ENCODE measurements at places on chromosomes 16 and 17. TPM values are rescaled to one million over a fixed set of nuclear protein-coding genes. Genes with fewer than 3 reads are reported as not detected.

Gene MAP2K6
- total RNA-seq: 1.7 TPM

Gene SLFN5
- total RNA-seq: 11.0 TPM

DNA sequence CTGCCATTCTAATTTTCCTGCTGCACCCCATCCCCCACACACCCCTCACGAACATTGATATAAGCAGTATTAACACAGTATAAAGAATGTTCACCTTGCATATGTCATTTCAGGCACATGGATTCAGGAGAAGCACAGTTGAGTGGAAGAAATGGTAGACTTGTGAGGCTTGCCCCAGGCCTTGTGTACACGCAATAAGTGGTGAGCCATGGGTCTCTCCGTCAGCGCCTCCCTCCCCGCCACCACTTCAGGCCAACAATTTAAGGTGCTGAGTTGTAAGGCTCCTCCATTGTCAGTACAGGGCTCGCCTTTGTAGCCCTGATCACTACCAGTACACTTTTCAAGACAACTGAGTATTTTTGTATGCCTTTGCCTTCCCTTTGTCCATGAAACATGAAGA is 12.2 kb upstream of the CLEC18C start:
- peaks cover 22% of the 10 kb centered on the region for H3K36me3 ChIP-seq
- H3K4me1 ChIP-seq: no peaks in the 10 kb centered on the region
- H3K27ac ChIP-seq: no peak overlapping the region

DNA sequence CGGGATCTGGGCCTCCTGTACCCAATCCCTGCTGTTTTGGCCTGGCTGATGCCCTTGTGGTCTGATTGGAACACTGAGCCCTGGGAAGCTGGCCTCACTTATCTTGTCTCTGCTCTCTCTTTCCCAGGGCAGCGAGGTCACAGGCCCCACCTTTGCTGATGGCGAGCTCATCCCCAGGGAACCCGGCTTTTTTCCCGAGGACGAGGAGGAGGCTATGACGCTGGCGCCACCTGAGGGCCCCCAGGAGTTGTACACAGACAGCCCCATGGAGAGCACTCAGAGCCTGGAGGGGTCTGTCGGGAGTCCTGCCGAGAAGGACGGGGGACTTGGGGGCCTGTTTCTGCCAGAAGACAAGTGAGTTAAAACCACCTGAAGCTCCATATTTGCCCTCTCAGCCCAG is 126.0 kb downstream of the RAB11FIP4 start:
- peaks cover 6% of the 10 kb centered on the region for H3K36me3 ChIP-seq
- DNase-seq: no peak
- H3K4me3 ChIP-seq: no peak overlapping the region

DNA sequence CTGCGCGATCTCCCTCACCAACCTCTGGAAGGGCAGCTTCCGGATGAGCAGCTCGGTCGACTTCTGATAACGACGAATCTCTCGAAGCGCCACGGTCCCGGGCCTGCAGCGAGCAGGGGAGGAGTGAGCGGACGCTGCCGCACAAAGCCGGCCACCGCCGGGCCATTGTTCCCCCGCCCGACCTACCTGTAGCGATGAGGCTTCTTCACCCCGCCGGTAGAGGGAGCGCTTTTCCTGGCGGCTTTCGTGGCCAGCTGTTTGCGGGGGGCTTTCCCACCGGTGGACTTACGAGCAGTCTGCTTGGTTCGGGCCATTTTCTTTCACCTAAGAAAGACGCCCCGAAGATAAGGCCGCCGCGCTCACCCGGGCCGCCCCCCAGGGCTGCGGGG is 5.8 kb upstream of the UNK start:
- H3K4me1 ChIP-seq: peaks cover 48% of the 10 kb centered on the region
- peak overlapping the region; percentile 98 for H3K4me3 ChIP-seq
- peaks cover 2% of the 10 kb centered on the region for H3K27me3 ChIP-seq
- peak overlapping the region; percentile 92 for H3K27ac ChIP-seq
- H3K36me3 ChIP-seq: peaks cover 42% of the 10 kb centered on the region

DNA sequence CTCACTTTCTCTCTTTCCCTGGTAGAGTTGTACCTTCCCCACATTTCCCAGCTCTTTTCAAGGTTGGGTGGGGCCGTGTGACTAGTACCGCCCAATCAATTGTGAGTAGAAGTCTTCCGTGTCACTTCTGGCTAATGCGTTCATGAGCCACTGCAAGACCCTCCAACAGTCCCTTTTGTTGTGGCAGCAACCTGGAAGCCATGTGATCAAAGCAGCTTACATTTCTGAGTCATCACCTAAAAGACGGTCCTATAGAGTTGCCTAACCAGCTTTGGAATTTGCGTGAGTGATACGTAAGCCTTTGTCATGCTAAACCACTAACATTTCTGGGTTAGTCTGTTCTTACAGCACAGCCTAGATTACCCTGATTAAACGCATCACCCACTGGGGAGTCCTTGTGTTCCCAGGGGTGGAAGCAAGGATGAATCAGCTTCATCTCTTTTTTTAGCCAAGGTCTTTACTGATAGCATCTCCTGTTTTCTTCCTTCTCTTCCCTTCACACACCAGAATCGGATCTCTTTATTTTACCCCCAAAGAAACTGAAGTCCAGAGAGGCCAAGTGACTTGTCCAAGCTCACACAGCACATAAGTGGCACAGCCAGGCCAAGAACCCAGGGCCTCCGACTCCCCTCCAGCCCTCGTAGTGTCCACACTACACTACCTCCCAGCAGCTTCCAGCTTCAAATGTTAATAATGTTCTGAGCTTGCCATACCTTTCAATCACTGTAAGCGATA is 366.3 kb upstream of the XYLT1 start:
- H3K27ac ChIP-seq: no peak overlapping the region
- no peaks in the 10 kb centered on the region for H3K27me3 ChIP-seq
- no peak overlapping the region for H3K4me3 ChIP-seq
- no peak for DNase-seq
- H3K4me1 ChIP-seq: no peaks in the 10 kb centered on the region
- no peaks in the 10 kb centered on the region for H3K36me3 ChIP-seq

DNA sequence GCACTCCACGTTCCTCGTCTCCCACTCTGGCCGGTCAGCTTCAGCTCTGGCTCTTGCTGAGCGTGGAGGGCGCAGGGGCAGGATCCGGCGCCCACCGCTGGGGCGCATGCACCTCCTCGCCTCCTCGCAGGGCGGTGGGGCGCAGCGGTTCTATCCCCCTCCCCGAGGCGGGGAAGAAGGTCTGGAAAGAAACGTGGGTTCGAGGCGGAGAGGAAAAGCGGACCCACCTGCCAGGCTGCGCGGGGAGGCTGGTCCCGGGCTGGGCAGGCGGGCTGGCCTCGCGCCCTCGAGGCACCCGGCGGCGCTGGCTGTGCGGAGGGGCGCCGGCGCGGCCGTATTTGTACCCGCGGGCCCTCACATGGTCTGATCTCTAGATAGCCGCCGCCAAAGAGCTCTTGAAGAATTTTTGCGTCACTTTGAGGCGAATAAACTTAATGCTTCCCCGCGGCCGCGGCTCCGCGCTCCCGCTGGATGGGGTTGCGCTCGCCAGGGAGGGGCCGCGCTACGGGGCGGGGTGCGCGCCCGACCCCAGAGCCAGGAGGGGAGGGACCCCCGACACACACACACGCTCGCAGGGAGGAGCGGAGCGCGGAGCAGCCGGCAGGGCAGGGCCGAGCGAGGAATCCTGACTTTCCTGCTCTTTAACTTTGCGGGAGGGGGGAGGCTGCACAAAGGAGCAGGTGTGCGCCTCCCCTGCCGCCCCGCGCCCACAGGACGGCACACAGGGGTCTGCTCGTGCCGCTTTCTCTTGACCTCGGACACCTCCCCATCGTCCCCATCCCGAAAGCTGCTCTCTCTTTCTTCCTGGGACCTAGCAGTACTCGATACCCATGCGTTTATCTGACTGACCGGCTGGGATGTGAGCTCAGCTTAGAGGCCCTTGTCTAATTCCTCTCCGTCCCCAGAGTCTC is at the start of gene SLC6A4:
Gene SLC6A4, minus strand, starts transcription at position 312 of the 911 bp plus-strand sequence. CDS start 13,739 bp downstream, outside the sequence.
- no peak for DNase-seq
- H3K27ac ChIP-seq: no peak within 1 kb of the TSS
- H3K4me1 ChIP-seq: peaks cover 11% of the 10 kb centered on the region
- peak within 1 kb of the TSS; percentile 63 for H3K4me3 ChIP-seq
- no peaks in the 10 kb centered on the region for H3K36me3 ChIP-seq

DNA sequence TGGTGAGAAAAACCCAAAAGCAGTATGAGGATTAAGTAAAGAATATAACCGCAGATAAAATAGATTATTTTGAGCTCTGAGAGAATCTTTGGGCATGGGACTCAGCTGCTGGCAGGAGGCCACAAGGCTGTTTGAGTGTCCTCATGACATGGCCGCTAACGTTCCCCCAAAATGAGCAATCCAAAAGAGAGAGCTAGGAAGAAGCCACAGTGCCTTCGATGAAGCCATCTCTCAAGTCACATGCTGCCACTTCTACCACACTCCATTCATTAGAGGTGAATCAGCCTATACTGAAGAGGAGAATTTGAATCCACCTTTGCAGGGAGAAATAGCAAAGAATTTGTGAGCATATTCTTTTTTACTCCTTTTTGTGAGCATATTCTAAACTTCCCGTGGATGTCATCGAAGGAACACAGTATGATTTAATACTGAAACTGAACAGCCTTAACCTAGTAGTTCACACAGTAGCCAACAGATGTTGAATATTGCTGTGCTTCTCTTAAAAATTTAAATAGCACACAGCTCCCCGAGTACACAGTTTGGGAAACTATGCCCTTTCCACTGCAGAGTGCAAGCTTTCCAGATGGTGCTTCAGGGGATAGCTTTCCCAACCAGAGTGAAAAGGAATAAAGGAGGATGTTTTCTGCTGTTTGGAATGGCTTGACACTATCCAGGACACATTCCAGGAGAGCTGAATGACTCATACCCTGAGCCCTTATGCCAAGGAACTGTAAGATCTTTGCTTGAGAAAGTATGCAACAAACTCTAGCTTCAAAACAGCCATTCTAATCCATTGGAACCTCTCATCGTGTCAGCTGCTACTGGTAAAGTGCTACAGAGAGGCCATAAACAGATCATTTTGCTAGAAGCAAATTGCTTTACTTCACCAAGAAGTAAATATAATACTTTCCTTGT is 33.9 kb downstream of the ANKFY1 start:
- no peaks in the 10 kb centered on the region for H3K27me3 ChIP-seq
- H3K4me3 ChIP-seq: no peak overlapping the region
- peaks cover 24% of the 10 kb centered on the region for H3K4me1 ChIP-seq
- H3K27ac ChIP-seq: no peak overlapping the region
- peaks cover 27% of the 10 kb centered on the region for H3K36me3 ChIP-seq
- no peak for DNase-seq

DNA sequence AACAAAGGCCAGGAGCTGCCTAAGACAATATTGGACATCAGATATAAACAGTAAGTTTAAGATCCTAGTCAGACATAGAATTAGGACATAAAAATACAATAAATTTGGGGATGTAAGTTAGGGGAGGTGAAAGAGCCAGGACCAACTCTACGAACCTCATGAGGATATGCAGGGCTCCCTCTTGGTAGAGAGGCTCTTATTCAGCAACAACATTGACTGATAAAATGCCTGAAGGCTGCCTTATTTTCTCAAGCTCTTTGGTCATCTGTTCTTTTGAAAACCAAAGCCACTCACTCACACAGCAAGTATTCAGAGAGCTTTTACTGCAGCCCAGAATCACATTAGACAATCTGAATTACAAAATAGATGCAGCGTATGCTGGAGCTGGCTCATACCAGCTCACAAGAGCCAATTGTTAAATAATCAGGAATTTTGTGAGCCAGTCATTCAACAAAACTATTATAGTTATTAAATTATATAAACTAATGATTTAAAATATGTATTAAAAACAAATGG is 108.6 kb upstream of the CLEC3A start:
- no peaks in the 10 kb centered on the region for H3K27me3 ChIP-seq
- no peaks in the 10 kb centered on the region for H3K36me3 ChIP-seq
- DNase-seq: no peak
- no peak overlapping the region for H3K4me3 ChIP-seq

- H3K4me1 ChIP-seq: peaks cover 18% of the 10 kb centered on the region
- DNase-seq: no peak
- H3K4me3 ChIP-seq: no peak overlapping the region
- H3K27me3 ChIP-seq: no peaks in the 10 kb centered on the region
Observed at GRCh38 chr16:129075-129474, 9.4 kb downstream of the NPRL3 start.

- H3K27ac ChIP-seq: no peak overlapping the region
- DNase-seq: no peak
- H3K4me3 ChIP-seq: no peak overlapping the region
- no peaks in the 10 kb centered on the region for H3K27me3 ChIP-seq
- peaks cover 70% of the 10 kb centered on the region for H3K36me3 ChIP-seq
- peaks cover 50% of the 10 kb centered on the region for H3K4me1 ChIP-seq
Observed at GRCh38 chr16:27335349-27336053, 21.7 kb downstream of the IL4R start.

DNA sequence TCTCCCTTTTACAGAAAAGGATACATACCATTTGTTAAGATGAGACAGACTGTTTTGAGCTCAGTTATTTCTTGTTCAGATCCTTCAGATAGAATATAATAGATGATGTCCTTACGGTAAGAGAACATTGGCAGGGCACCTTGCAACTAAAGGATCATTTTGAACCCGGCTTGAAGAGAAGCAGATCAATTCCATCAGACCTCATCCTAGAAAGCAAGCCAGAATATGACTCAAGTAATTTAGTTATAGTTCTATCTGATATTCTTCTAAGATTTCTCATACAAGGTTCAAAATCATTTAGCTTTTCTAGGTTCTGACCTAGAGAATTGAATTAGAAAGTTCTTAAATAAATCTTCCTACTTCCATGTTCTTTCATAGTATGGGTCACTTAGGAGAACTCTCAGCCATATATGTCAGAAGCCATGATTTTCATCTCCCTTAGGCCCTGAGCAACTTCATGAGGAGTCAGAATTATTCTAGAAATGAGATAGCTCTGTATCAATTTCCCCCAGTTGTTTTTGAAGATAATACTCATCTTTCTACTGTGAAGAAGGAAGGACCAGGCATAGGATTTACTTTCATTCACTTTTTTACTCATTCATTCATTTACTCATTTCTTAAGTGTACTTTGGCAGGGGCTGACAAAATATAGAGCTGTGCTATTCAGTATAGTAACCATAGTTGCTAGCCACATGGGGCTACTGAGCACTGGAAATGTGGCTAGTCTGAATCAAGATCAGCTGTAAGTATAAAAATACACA is 2.5 kb upstream of the CMTM1 start:
- no peak overlapping the region for H3K4me3 ChIP-seq
- peaks cover 69% of the 10 kb centered on the region for H3K4me1 ChIP-seq
- H3K27ac ChIP-seq: peak overlapping the region; percentile 70
- DNase-seq: no peak

GRCh38 chr17:31724619-31725018 is 134.4 kb downstream of the COPRS start:
- no peaks in the 10 kb centered on the region for H3K36me3 ChIP-seq
- no peaks in the 10 kb centered on the region for H3K4me1 ChIP-seq
- no peak overlapping the region for H3K27ac ChIP-seq
- no peak for DNase-seq
- H3K4me3 ChIP-seq: no peak overlapping the region
- peaks cover 6% of the 10 kb centered on the region for H3K27me3 ChIP-seq
